Upper lobe of right lung (tissue), 1 donor: ENCODE measurements at places on chromosomes 5 and 9. TPM values are rescaled to one million over a fixed set of nuclear protein-coding genes. Genes with fewer than 3 reads are reported as not detected.

DNA sequence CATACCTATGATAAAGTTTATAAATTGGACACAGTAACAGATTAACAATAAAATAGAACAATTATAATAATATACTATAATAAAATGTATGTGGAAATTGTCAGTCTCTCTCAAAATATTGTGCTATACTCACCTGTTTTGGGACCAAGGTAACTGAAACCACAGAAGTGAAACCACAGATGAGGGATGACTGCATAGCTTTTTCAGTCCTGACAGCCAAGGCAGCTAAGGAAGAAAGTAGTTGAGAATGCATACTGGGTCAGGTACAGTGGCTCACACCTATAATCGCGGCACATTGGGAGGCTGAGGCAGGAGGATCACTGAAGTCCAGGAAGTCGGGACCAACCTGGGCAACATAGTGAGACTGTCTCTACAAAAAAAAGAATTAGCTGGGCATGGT, 8.9 kb downstream of the SRP19 start:
- DNase-seq = no peak

Gene ZFP62
- 22.6 TPM for total RNA-seq

DNA sequence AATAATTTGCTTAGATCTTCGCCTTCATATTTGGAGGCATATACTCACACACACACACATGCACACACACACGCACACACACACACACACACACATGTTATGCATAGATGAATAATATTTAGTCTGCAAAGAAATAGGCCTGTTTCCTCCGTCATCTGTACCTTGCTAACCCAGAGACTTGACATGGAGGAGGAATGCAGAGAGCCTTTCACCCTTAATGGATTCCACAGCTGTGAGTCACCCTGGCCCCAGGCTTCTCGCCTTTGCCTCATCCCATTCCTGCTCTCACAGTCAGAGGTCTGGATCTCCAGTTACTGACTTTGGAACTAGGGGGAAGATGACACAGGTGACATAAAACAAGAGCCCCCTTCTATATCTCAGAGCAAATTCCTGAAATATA, 29.7 kb downstream of the ZNF462 start:
- DNase-seq = no peak

Gene MEGF9
- total RNA-seq = 92.9 TPM

DNA sequence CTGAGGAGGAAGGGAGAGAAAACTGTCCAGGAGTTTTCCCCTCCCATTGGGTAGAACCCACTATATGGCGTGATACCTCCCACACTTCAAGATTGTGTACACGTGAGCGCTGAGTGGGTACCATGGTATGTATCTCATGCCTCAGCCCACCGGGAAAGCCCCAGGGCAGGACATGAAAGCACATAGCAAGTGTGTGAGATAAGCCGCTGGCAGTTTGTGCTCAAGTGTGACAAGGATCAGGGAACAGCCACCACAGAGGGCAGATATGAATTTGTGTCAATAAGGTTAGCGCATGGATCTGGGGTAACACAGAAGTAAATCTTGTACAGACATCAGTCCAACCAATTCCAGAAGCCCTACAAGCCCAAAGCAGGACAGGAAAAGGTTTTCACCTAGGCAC, 42.6 kb upstream of the NAA35 start:
- DNase-seq = no peak

DNA sequence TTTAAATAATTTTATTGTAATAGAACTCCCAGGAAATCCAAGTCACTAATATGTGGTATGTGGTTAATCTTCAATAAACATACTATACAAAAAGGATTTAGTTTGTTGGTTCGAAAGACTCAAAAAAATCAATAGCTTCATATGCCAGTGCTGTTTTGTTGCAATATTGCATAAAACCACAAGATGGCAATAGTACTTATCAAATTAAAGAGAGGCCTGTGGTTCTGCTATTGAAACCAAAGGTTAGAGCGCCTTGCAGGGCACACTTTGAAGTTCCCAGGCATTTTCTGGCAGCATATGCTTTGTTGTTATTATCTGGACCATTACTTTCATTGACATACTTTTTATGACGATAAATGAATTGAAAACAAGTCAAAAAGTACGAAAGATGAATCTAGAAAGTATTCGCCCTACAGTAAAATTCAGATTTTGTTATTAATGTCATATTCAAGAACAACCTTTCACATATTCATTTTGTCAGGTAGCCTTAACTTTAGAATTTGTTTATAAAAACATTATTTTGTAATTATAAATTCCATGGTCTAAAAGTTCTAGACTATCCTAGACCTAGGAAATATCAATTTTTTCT, 316.3 kb downstream of the MCTP1 start:
- no peak for DNase-seq

DNA sequence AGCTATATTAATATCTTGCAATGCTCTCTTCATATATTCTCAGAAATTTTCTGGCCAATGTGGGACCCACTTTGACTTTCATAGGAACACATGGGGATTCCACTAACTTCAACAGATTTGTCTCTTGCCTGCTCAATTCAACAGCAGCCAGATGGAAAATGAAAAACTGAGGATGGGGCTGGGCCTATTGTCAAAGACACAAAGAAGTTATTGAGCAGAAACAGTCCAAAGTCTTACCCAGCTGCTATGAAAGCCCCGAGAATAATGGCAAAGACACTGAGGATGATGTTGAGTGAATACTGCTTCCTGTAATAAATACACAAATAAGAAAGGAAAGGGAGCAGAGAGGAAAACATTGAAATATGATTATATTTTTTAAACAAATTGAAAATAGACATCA, 32.6 kb downstream of the SLC35D2 start:
- no peak for DNase-seq

- no peak for DNase-seq
These were observed 298.6 kb upstream of the SLC24A2 start for GRCh38 chr9:20087481-20087880.

Gene RNF183
- total RNA-seq = not detected

DNA sequence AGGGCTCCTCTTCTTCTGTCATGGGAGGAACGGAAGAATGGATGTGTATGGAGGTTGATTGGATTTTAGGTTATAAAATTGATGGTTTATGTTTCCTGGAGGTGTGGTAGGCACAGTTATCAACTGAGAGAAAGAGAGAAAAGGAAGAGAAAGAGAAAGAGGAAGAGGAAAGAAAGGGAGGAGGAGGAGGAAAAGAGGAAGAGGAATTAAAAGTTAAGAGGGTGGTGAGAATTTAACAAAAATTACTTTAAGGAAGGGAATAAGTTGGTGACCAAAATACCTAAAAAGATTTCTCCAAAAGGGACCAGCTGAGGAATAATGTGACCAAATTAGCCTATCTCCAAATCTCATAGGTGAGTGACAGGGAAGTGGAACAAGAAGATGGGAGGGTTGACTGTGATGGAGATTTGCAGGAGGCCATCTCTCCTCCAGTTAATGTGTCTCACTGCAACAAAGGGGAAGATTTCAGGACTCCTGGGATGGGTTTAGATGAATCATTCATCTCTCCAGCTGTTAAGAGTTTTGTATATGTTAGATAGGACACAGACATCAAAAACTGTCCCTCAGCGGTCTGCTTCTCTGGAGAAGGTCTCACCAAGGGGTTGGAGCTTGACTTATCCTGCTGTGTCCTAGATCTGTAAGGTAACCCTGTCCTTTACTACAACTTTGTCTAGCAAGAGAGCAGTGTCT, 76.0 kb upstream of the TMC1 start:
- no peak for DNase-seq

DNA sequence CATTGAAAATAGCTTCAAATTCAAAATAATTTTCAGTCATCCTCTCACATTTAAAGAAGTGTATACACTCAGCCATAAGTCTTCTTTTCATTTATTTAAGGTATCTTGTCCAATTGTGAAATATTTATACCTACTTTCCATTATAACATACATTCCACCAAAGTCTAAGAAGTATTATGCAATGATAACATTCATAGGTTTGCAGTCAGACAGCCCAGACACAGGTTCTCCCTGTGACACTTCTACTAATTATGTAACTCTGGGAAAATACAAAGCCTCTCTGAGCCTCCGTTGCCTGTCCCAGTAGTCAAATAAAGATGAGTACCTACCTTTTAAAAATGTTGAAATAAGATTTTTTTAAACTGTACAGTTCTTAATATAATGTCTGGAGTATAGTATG, 320.9 kb upstream of the RPS23 start:
- no peak for DNase-seq

Gene OR4F3
- total RNA-seq = not detected

- no peak for DNase-seq
These were observed 2.7 kb downstream of the NDST1 start for GRCh38 chr5:150510460-150511263.

Gene C9orf50
- not detected for total RNA-seq

GRCh38 chr9:81083067-81083466, 606.3 kb downstream of the TLE1 start:
- DNase-seq = no peak

Gene CDC23
- total RNA-seq = 19.3 TPM

Gene HSPA9
- total RNA-seq = 164 TPM

DNA sequence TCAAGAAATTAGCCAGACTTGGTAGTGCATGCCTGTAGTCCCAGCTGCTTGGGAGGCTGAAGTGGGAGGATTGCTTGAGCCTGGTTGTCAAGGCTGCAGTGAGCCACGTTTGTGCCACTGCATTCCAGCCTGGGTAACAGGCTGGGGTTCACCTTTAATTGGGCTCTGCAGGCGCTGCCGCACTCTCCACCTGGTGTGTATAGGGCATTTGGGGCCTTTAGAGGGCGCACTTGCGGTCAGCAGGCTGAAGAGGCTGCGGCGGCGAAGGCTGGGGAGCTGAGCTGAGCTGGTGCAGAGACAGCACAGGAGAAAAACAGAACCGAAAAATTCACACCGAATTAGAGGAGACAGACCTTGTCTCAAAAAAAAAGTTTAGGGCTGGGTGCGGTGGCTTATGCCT, 31.2 kb downstream of the CDK7 start:
- DNase-seq = no peak

- DNase-seq = no peak
These were observed 26.0 kb upstream of the FCN2 start for GRCh38 chr9:134854541-134854981.

GRCh38 chr9:114097613-114098020, 1.5 kb downstream of the KIF12 start:
- peak; percentile 53 for DNase-seq

DNA sequence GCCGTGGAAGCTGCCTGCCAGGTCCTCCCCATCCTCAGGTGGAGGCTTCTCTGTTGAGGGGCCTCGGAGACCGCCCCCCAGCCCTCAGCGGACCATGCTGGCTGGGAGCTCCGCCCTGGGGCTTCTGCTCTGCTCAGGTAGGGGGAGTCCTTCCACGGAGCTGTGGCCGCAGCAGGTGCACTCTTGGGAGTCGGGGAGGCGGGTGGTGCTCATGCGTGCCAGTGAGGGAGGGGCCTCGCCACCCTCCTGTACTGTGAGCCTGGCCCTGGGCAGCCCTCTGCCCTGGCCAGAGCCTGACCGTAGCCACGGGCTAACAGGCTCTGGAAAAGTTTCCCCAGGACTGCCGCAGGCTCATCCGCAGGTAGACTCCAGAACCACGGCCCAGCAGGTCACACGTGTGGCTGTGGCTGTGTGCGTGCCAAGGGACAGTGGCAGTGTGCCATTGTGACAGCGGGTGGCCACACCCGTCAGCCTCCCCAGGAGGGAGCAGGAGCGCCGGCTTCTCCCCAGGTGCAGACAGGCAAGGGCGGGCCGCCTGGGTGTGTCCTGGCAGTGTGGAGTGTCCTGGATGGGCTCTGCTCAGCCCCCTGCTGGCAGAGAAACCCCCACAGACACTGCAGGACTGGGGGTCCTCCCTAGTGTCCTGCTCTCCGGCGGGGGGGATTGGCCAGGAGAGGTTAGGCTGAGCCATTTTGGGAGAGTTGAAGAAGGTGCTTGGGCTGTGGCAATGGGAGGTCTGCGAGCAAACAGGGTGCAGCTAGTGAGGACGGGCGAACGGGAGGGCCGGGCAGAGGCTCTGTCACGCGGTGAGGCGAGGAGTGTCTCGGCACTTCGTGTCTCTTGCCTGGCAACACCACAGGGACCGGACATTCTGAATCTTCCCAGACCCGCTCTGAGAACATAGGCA, 29.5 kb downstream of the TPPP start:
- no peak for DNase-seq

GRCh38 chr9:6829027-6829426, 71.3 kb downstream of the KDM4C start:
- DNase-seq = no peak

DNA sequence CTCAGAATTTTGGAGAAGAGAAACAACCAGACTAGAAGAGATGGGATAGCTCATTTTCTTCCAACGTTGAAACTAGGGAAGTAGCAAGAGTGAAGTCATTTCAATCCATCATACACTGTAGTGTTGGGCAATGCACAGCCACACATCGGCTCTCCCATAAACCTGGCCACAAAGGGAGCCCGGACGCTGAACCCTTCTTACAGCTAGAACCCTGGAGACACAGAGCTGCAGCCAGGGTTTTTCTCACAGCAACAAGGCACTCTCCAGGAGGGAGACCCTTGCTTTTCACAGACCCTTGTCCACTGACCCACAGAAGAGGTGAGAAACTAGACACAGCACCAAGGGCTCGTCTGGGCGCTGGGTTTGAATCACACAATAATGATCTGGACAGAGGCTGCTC, 101.4 kb upstream of the FSTL4 start:
- no peak for DNase-seq

GRCh38 chr9:33719581-33720374, 75.6 kb upstream of the PRSS3 start:
- peak; percentile 63 for DNase-seq

DNA sequence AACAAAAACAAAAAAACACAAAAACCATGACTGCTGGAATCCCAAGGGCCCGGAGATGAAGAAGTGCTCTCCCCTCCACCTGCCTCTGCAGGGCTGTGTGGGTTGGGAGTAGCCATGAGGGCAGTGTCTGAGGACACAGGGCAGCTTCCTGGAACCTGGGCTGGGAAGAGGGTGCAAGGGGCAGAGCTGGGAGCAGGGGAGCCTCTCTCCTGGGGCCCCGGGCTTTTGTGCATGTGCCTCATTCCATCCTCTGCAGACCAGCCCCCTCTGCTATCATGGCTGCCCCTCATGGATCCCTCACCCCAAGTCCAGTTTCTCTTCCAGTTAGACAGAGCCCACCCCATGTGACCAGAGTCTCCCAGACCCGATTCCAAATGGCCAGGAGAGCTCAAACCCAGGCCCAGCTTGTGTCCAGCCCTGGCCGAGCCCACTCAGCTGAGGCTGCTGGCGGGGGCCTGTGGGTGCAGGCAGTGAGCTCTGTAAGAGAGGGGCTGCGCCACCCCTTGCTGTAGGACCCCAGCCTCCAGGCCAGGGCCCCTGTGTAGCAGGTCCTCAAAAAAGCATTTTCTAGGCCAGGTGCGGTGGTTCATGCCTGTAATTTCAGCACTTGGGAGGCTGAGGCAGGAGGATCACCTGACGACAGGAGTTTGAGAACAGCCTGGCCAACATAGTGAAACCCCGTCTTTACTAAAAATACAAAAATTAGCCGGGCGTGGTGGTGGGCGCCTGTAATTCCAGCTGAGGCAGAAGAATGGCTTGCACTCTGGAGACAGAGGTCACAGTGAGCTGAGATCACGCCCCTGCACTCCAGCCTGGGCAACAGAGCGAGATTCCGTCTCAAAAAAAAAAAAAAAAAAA, 44.5 kb downstream of the PLPP7 start:
- DNase-seq = peak; percentile 47

DNA sequence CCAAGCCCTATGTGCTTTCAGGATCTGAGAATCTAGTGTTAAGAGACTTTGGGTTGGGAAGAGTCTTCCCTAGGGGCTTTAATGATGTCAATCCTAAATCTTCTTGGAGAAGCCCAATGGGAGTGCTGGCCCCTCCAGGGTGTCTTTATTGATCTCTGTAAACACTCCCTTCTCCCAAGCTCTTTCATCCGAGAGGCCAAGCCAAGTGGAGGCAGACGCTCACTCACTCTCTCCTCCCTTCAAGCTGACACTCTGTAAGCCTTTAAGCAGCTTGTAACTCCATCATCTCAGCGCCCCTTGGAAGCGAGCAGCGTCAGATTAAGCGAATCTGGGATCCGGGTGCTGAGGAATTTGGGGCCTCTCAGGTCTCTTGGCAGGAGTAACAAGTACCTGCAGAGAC, 37.7 kb downstream of the SPARC start:
- no peak for DNase-seq
